ENCODE measurements at places on chromosomes 7 and 10. TPM values are rescaled to one million over a fixed set of nuclear protein-coding genes. Genes with fewer than 3 reads are reported as not detected.

- DNase-seq: no peak
Measured at GRCh38 chr10:27995311-27995710, 3.6 kb downstream of the ODAD2 start.

DNA sequence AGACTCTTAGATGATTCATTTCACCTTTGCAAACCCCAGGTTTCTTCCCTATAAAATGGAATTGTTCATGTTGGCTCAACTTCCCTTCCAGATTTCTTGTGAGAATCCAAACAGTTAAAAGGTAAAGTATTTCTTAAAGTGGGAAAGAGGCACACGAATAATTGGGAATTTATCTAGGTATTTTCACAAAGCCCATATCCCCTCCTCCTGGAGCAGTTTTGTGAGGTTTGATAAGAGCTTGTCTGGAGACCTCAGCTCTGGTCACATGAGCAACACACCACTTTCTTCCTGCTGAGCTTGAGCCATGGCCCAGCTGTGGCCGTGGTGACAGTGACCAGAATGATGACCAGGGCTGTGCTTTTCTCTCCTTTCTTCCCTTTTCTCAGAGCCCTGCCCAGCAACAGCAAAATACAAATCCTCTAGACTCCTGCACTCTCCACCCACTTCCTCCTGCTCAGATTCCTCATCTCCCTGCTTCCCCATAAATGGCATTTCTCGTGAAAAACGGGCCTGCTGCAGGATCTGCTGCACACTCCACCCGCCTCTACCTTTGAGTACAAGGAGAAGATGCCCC lies 87.7 kb downstream of the PIK3CG start:
- DNase-seq: no peak

Gene GIMAP6
- under 0.01 TPM for total RNA-seq

DNA sequence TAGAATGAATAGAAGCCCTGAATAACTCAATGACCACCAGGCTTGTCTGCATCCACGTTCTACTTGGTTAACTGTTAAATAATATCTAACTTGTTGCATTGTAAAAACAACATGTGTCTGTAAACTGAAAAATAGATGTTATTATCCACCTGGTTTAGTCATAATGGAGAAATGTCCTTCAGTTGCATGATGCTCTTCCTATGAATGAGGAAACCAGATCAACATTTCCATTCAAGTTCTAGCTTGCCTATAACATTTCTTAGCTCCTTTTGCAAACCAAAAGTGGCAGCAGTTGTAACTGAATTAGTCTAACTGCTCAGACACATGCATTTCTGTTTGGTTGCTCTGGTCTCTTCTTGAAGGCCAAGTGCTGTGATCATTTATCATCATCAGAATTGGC lies 62.9 kb upstream of the BET1 start:
- DNase-seq: no peak

Gene RSPH10B
- 0.66 TPM for total RNA-seq

DNA sequence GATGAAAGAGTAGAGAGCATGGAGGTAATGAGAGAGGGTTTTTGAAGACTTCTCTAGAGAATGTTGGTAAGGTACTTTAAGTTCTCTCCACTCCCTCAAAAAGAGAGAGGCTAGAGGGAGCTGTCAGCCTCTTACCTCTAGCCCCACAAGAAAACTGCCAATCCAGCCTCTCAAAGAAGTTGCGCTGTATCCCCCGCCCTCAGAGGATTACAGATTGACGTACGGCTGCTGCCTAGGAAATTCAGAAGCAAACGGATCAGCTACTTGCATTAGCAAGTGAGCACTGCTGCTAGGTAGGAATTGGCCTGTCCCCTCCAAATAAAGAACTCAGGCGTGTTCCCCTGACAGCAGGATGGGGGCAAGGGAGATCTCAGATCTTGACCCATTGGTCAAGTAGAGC lies 34.2 kb downstream of the TYW1B start:
- DNase-seq: no peak

- DNase-seq: peak; percentile 87
Measured at GRCh38 chr7:26365077-26365900, 73.6 kb downstream of the SNX10 start.

Gene ASB10
- total RNA-seq: not detected

Gene CLDN3
- not detected for total RNA-seq

- DNase-seq: peak; percentile 65
Measured at GRCh38 chr10:5976512-5977470, 552 bp downstream of the IL15RA start.

DNA sequence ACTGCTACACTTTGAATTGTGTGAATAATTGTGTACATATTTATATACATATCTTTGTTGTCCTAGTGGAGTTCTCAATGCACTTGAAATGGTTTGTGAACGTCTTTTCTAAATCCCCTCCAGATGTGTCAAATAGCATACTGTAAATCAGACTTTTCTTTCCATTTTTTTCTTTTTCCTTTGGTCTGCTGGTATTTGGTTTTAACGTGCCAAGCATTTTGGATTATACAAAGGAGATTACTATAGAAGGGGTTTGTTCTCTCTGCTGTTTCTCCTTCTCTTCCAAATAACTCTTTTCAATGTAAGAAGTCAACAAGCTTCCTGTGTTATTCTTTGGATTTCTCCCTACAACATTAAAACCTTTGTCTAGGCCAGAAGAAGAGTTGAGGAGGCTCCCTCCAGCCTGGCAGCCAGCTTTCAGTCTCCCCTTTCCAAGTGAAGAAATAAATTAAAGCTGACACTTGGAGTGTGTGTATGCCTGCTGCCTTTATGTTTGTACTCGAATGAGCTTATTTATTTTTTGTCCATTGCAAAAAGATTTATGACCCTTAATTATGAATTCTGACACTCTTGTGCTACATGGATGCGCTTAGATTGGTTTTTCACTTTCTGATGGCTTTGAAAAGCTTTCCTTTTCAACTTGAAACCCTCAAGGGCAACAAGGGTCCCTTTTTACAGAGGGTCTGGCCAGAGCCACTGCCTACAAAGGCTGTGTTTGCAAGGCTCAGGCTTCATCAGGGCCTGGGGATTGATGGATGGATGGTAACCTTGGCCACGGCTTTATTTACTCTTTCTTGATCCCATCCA lies 107.8 kb downstream of the RAB18 start:
- DNase-seq: no peak

Gene CDC14C
- total RNA-seq: 0.17 TPM

All from fibroblast of lung (primary cell).